ENCODE measurements at places on chromosomes 3 and 15.
A peak's percentile ranks its signal among the peaks of the same experiment; 100 is the strongest.

GRCh38 chr3:76025561-76025960 lies 240.2 kb upstream of the ZNF717 start:
- DNase-seq = no peak

DNA sequence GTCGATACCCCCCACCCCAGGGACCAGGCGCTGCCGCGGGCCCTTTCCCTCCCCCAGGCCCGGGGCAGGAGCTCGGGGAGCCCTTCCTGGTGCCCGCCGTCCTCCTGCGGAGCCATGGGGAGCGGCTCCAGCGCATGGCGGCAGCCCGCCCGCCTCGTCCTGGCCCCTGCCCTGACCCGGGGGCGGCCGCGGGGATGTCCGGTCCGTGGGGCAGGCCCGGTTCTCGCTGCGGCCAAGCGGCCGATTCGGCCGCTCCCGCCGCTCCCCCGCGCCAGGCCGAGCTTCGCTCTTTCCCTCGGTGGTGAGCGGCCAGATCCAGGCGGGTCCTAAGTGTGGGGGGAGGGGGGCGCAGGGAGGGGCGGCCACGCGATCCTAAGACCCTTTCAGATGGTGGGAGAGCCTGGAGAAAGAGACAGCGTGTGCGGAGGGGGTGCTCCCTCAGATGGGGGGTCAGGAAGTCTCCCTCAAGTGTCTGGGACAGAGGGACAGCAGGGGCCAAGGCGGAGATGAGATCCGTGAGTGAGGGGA lies 1.3 kb downstream of the NEIL1 start:
- DNase-seq = no peak

DNA sequence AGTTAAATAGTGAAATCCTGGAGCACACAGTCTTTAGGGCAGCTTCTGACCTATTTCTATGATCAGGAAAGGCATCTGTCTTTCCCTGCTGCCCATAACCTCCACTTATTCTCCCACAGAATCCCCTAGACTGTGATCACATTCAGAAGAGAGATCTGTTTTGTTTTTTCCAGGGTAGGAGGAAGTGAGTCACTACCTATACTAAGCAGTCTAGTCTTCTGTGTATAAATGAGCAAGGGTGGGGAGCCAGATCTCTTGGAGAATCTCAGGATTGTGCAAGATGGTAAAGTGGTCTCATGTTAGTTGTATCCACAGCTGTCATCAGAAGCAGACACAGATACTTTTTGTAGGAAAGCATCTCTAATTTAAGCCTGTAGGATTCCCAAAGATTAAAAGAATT lies 11.8 kb upstream of the FBXO22 start:
- DNase-seq = no peak

- peak; percentile 82 for DNase-seq
Measured at GRCh38 chr3:168364967-168365366, 269.2 kb upstream of the GOLIM4 start.

DNA sequence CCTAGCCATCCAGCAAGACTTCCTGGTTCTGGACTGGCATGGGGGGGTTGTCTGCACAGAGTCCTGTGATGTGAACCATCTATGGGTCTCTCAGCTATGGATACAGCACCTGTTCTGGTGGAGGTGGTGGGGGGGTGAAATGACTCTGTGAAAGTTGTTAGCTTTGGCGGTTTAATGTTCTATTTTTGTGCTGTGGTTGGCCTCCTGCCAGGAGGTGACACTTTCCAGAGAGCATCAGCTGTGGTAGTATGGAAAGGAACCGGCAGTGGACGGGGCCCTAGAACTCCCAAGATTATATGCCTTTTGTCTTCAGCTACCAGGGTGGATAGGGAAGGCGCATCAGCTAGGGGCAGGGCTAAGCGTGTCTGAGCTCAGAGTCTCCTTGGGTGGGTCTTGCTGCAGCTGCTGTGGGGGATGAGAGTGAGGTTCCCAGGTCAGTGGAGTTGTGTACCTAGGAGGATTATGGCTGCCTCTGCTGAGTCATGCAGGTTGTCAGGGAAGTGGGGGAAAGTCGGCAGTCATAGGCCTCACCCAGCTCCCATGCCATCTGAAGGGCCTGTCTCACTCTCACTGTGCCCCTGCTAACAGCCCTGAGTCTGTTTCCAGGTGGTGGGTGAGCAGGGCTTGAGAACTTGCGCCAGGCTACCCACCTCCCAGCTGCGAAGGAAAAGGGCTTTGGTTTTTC lies 7.1 kb upstream of the LARS2 start:
- DNase-seq = peak; percentile 11

GRCh38 chr15:62791694-62792093 lies 250.9 kb upstream of the TPM1 start:
- no peak for DNase-seq

DNA sequence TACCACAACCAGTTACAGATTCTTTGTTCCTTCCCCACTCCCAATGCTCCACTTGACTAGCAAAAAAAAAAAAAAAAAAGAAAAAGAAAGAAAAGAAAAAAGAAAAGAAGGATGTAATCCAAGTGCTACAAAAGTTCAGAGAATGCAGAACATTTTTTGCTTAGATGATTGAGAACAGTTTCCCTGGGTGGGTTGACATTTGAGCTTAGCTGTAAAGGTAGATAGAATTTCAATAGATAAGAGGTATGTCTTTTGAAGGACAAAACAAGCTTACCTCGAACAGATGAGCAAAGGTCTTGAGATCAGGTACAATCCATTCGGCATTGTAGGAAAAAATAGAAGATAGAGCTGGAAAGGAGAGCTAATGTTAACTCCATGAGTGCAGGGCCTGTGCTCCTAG lies 344.6 kb upstream of the NECTIN3 start:
- DNase-seq = no peak

DNA sequence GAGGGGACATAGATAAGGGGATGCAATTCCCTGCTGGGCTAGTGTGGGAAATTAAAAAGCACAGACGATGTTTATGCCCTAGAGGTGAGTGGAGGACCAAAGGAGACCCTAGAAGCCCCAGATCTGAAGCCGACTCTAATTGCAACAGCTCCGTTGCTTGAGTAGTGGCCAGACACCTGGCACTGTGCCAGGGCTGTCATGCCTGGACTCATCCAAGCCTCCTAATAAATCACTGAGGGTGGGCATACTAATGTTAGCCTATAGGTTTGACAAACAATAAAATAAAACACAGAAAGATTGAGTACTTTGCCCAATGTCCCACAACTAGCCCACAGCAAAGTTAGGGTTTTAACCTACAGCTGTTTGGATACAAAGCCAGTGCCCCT lies 25.4 kb upstream of the MRPS22 start:
- DNase-seq = no peak

- no peak for DNase-seq
Measured at GRCh38 chr3:80307844-80308243, 540.0 kb upstream of the ROBO1 start.

GRCh38 chr3:30764281-30764680 lies 130.2 kb downstream of the GADL1 start:
- DNase-seq = no peak

- DNase-seq = no peak
Measured at GRCh38 chr3:191263365-191263764, 64.3 kb downstream of the OSTN start.

DNA sequence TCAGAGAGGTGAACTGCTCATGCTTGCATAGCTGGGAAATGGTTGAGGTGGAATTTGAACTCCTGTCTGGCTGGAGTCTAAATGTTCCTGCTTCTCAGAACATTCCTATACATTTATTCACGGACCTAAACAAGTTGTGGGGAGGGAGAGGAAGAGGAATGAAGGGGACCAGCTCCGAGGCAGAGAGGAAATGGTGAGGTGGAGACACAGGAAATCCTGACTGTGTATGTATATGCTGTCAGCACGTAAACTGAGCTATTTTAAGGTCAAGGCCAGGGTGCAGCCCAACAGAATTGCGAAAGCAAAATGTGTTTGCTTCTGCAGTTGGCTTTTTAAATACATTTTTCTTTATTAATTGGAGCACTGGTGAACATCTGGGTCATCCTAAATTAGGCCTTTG lies 74.1 kb upstream of the POMGNT2 start:
- DNase-seq = no peak

DNA sequence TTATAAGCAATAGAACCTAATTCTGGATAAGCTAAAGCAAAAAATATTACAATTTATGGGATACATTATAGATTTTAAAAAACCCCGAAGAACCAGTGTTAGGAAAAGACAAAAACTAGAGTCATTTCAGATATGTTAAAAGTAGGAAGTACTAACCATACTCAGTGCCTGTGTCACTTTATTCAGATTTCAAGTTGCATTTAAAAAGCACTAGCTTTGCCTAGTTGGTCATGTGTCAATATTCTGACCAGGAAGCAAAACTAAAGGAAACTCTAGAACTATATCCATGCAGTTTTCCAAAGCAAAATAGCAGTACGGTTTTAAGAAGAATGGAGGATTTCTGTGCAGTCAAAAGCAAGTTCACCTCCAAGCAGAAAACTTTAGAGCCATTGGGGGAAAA lies 88.4 kb downstream of the RAP2B start:
- no peak for DNase-seq

GRCh38 chr3:119600732-119601131 lies 3.0 kb downstream of the PLA1A start:
- peak; percentile 11 for DNase-seq

GRCh38 chr15:85934691-85935090 lies 140.0 kb upstream of the KLHL25 start:
- no peak for DNase-seq

DNA sequence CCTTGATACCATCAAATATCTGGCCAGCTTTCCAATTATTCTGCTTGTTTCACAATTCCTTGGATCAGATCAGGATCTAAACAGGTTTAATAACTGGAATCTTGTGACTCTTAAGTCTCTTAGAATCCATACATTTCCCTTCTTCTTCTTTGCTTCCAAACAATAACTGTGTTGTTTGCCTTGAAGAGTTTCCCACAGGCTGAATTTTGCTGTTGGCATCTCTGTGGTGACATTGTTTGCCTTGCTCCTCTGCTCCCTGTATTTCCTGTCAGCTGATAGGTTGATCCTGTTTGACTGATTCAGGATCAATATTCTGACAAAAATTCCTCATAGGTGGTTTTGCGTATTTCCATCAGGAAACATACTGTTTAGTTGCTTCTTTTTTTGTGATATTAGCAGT lies 248.4 kb upstream of the LMCD1 start:
- no peak for DNase-seq

DNA sequence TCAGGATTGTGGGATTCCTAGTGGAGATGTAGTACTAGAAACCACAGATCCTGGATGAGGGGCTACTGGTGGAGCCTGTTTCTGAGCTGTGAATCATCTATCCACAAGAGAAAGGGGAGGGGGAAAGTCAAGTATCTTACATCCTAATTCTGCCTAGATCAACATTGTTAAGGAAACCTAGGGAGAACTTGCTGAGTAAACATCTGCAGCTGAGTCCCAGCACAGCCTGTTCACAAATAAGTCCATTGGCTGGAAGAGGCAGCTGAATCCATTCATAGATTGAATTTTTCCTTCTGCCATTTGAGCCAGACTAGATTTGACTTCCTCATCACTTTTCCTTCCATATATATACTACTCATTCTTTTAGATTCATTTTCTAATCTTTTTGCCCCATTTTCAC lies 460.5 kb downstream of the TUSC7 start:
- no peak for DNase-seq

GRCh38 chr3:71517271-71517791 lies 66.2 kb downstream of the FOXP1 start:
- DNase-seq = no peak

GRCh38 chr3:110344897-110345767 lies 726.5 kb upstream of the NECTIN3 start:
- no peak for DNase-seq

DNA sequence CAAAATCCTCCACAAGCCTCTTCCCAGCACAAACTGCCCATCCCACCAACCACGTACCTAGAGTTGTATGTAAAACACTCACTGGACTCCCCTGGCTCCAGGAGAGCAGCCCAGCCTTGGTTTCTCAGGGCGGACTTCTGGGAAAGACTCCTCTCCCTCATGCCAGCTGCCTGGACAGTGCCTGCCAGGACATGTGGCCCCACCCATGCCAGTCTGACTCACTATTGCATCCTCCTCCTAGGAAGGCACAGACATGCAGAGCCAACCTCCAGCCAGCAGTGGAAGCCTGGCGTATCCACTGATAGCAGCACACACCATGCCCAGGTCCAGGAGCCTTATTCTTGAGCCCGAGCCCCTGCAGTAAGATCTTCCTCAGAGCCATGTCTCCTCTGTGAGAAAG lies 8.6 kb downstream of the PKM start:
- no peak for DNase-seq

GRCh38 chr3:179175358-179175757 lies 27.2 kb downstream of the PIK3CA start:
- DNase-seq = no peak

- DNase-seq = no peak
Measured at GRCh38 chr3:117404730-117405129, 695.2 kb downstream of the TUSC7 start.

DNA sequence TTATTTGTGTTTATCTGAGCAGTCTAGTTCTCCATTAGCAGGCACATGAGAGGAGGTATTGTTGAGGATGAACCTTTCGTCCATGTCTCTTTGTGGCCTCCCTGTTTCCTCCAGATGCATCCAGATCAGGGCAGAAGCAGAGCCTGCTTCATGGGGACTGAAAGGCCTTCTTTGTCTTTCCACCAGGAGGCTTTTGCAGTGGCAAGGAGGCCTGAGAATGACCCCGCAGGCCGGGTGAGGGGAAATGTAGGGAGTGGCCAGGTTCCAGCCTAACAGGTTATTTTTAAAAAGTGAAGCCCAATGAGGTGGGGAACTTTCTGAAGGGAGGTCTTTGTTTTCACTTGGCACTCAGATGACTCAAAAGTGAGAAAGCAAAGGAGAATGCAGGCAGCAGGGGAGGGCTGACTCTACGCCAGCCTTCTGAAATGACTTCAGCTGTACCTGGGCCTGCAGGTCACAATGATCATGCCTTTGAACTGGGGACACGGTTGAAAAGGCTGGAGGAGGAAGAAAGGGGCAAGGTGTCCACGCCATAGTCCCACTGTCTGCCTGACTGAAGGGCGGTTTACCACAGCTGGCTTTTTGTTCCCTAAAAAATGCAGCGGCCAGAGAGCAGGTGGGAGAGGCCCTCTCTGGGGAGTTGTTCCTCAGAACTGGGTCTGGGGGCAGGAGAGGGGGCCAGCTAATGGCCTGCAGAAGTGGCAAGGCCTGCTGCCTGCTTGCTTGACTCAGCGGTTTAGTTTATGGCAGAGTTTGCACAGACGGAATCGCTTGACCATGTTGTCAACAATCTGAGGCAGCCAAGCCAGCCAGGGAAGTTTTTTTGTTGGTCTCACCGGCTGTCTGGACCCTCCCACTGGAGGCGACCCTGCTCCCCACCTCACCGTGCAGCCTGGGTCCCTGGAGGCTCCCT lies 28.7 kb downstream of the CMTM7 start:
- DNase-seq = no peak

DNA sequence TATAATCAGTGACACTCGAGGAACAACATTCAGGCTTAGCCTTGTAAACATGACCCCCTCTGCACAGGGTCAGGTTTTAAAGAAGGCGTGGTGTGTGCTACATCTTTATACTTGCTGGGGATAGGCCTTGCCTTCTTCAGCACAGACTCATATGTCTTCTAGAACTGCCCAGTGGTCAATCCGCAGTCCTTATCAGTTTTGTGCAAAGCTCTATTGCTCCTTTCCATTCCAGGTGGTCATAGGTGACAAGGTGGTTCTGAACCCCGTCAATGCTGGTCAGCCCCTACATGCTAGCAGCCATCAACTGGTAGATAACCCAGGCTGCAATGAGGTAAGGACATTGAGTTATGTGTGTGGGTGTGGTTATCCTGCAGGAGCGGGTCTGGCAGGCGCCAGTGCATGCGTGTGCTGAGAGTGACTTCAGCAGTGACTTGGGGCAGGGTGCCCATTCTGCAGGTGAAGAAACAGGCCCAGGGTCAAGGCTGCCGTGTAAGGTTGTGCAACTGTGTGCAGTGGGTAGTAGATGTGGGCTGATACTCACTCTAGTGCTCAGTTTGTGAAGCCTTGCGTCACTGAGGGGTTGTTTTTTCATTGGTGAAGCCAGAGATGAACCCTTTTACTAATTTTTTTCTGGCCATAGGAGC lies 150.9 kb downstream of the ITPR1 start:
- DNase-seq = no peak
